PC-9 (cell line): ENCODE measurements at places on chromosomes 7 and 10. TPM values are rescaled to one million over a fixed set of nuclear protein-coding genes. Genes with fewer than 3 reads are reported as not detected.

SLC26A3 gene
- not detected in 2 replicates for total RNA-seq

GATA3 gene
- total RNA-seq, result 41.2 and 43.6 TPM in 2 replicates

DNAH11 gene
- not detected in 2 replicates for total RNA-seq

DNA sequence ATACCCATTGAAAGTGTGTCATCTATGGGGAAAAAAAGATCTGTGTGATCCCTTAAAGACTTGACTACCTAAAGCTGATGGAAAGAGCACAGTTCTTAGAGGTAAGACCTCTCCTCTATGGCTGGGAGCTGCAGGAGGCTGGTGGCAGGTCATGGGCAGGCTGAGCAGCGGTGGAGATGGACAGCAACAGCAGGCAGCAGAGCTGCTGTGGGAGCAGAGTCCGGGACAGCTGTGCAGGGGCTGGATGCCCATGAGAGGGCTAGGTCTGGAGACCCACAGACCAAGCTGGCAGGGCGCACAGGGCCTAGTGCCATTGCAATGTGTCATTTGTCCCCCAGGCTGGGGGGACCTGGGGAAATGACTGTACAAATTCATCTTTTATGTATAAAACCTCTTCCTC, 13.4 kb upstream of the EPHA1 start:
- no peak for DNase-seq

DNA sequence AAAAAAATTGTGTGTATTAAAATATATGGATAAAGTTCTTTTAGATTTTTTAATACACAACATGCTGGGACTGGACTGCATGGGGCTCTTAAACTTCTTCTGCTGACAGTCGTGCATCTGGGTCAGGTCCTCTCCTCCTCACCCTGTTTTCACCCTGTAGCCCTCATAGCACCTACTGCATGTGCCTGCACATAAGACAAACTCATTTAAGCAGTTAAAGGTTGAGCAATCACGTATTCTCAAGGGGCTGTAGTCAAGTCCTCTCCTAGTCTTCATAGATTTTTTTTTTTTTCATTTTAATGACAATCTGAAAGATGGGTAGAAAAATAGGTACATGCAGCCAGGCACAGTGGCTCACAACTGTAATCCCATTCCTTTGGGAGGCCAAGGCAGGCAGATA, 23.6 kb upstream of the PDCD4 start:
- no peak for DNase-seq

GRCh38 chr7:154517768-154518167, 465.6 kb downstream of the DPP6 start:
- no peak for DNase-seq
